ENCODE measurements at places on chromosomes 13 and 19. TPM values are rescaled to one million over a fixed set of nuclear protein-coding genes. Genes with fewer than 3 reads are reported as not detected.

The TEX29 gene
- total RNA-seq = not detected

The FEM1A gene
- 41.2 TPM for total RNA-seq

The CYP4F2 gene
- total RNA-seq = 4.5 TPM

The ZNF554 gene
- total RNA-seq = 3.9 TPM

The INSL3 gene
- total RNA-seq = not detected

The ZNF284 gene
- 1.4 TPM for total RNA-seq

The ZNF709 gene
- 4.1 TPM for total RNA-seq

DNA sequence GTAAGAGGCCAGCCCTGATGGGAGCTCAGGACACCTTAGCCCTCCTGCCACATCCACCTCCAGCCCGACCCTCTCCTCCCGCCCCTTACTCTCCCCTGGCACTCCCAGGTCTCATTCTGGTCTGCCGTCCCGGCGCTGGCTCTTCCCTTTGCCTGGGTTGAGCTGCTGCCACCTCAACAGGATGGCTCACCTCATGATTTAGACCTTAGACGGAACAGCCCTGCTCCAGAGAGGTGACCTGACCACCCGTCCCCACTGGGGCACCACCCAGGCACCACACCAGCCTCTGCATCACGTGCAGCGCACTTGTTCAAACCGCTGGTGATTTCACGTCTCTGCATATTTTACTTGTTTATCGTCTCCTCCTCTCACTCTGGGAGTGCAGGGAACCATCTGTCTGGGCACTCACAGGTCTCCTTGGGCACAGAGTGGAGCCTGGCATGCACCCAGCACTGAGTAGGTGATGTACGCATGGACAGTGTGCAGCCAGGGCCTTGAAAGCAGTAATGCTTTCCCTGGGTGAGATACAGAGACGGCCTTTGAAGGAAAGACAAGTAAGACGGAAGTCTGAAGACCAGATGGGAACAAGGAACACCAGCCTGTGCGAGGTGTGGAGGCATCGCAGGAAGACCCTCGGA is 183.1 kb downstream of the KATNAL1 start:
- H3K27me3 ChIP-seq = no peaks in the 10 kb centered on the region
- H3K4me1 ChIP-seq = peaks cover 32% of the 10 kb centered on the region
- H3K36me3 ChIP-seq = no peaks in the 10 kb centered on the region
- no peak overlapping the region for H3K27ac ChIP-seq

- no peaks in the 10 kb centered on the region for H3K4me1 ChIP-seq
- peaks cover 15% of the 10 kb centered on the region for H3K27me3 ChIP-seq
- no peak overlapping the region for H3K4me3 ChIP-seq
Observed at GRCh38 chr19:39749981-39750380, 12.2 kb upstream of the CLC start.

DNA sequence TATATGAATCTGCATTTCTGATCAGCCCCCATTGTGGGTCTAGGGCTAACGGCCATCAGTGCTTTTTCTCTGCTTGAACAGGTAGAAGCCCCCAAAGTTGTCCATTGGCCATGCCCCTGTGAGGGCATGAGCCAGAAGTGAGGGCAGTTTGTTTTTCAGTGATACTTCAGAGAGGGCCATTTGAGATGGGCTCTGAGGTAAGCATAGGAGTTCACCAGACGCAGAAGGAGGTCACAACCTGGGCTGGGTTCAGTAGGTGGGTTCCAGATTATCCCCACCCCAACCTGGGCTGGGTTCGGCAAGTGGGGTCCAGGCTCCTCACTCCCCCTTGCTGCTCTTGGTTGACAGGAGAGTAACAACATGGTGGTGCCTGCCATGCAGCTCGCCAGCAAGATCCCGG is 33.4 kb downstream of the MAU2 start:
- H3K27ac ChIP-seq = no peak overlapping the region
- H3K36me3 ChIP-seq = peaks cover 87% of the 10 kb centered on the region
- DNase-seq = no peak
- no peak overlapping the region for H3K4me3 ChIP-seq

GRCh38 chr13:57704031-57704430 is 72.5 kb downstream of the PCDH17 start:
- no peak for DNase-seq
- H3K4me3 ChIP-seq = no peak overlapping the region
- H3K4me1 ChIP-seq = no peaks in the 10 kb centered on the region
- H3K27ac ChIP-seq = no peak overlapping the region
- no peaks in the 10 kb centered on the region for H3K36me3 ChIP-seq

GRCh38 chr13:113545931-113546516 is 38.5 kb upstream of the TFDP1 start:
- H3K27ac ChIP-seq = peak overlapping the region; percentile 53
- H3K27me3 ChIP-seq = no peaks in the 10 kb centered on the region
- peak overlapping the region; percentile 2 for H3K4me3 ChIP-seq
- DNase-seq = peak; percentile 78
- peaks cover 29% of the 10 kb centered on the region for H3K36me3 ChIP-seq

DNA sequence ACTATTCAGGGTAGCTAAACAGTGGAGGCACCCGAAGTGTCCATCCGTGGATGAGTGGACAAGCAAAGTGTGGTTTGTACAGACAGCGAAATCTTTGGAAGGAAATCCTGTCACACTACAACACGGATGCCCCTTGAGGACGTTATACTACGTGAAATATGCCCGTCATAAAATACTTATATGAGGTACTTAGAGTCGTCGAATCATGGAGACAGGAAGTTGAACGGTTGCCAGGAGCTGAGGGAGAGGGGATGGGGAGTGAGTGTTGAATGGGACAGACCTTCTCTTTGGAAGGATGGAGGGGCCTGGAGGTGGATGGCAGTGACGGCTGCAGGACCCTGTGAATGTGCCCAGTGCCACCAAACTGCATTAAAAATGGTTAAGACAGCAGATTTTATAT is 11.6 kb downstream of the ATP4B start:
- peaks cover 24% of the 10 kb centered on the region for H3K4me1 ChIP-seq
- DNase-seq = peak; percentile 11
- no peak overlapping the region for H3K27ac ChIP-seq
- H3K4me3 ChIP-seq = no peak overlapping the region

DNA sequence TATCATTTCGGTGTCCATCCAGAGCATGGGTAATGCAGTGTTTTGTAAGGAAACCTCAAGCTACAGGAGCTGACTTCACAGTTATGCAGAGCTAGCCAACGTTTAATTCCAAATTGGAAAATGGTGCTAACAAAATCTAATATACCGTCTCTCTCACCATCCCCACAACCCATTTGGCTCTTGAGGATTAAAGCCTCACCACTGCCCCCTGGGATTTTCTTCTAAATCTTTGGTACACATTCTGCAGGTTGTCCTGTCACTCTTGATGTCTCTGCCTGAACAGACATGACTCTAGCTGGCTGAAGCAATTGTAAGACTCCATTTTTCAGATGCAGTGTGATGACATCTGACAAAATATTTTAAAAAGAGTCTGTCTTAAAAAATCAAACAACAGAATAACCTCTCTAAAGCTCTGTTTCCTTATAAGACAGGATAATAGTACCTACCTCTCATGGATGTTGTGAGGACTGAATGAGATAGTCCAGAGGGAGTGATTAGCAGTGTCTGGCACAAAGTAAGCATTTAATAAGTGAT is 451.8 kb downstream of the SUCLA2 start:
- no peak overlapping the region for H3K4me3 ChIP-seq
- no peak overlapping the region for H3K27ac ChIP-seq
- peaks cover 9% of the 10 kb centered on the region for H3K4me1 ChIP-seq
- no peaks in the 10 kb centered on the region for H3K27me3 ChIP-seq
- no peak for DNase-seq

GRCh38 chr13:27921421-27921960 is 1.7 kb downstream of the PDX1 start:
- H3K4me1 ChIP-seq = peaks cover 65% of the 10 kb centered on the region
- H3K36me3 ChIP-seq = no peaks in the 10 kb centered on the region
- H3K27ac ChIP-seq = no peak overlapping the region
- peak overlapping the region; percentile 51 for H3K4me3 ChIP-seq
- no peak for DNase-seq

GRCh38 chr19:18401580-18402112 is 4.2 kb upstream of the LRRC25 start:
- peaks cover 11% of the 10 kb centered on the region for H3K27me3 ChIP-seq
- H3K4me1 ChIP-seq = peaks cover 21% of the 10 kb centered on the region
- no peak for DNase-seq

GRCh38 chr19:41565379-41565720 is 10.6 kb upstream of the CEACAM21 start:
- H3K27me3 ChIP-seq = peaks cover 68% of the 10 kb centered on the region
- H3K4me3 ChIP-seq = no peak overlapping the region
- no peak overlapping the region for H3K27ac ChIP-seq
- DNase-seq = no peak
- peaks cover 8% of the 10 kb centered on the region for H3K4me1 ChIP-seq
- no peaks in the 10 kb centered on the region for H3K36me3 ChIP-seq

GRCh38 chr13:40595693-40596092 is 70.7 kb downstream of the FOXO1 start:
- H3K36me3 ChIP-seq = no peaks in the 10 kb centered on the region
- H3K4me1 ChIP-seq = peaks cover 36% of the 10 kb centered on the region
- no peak for DNase-seq
- H3K27ac ChIP-seq = no peak overlapping the region

DNA sequence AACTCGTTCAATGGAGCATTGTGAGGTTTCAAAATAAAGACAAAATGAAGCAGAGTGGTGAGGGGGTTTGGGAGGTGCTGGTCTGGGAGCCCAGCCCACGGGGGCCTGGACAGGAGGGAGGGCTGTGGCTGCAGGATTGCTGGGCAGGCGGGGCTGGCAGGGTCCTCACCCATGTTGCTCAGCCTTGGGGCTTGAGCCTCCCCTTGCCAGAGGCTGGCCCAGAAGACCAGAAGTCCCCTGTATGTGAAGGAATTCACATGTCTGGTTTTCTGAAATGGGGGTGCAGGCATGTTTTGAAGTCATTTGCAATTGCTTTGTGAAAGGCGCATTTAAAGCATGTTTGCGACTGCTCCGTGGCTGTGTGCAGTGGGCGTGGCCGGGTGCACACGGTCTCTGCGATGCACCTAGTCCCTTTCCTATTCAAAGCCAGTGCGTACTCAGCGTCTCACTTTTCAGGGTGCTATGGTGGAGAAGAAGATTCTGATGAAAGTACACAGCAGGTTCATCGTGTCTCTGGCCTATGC is 2.3 kb downstream of the GRK1 start:
- no peaks in the 10 kb centered on the region for H3K27me3 ChIP-seq
- no peak overlapping the region for H3K4me3 ChIP-seq
- H3K27ac ChIP-seq = no peak overlapping the region
- DNase-seq = peak; percentile 48
- no peaks in the 10 kb centered on the region for H3K36me3 ChIP-seq
- H3K4me1 ChIP-seq = no peaks in the 10 kb centered on the region

DNA sequence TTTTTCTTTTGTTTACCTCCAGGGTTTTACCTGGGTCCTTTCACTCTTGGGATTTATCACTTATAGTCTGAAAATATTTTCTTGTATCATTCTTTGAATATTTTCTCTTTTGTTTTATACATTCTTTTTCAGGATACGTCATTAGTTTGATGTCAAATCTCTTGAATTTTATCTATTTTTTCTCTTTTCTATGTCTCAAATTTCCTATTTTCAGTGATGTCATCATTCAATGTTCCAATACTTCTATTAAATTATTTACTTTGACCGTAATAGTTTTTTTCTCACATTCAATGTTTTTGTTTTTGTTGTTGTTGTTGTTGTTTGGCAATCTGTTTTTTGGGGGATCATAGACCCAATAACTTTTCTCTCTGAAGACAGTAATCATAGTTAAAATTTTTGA is 83.5 kb downstream of the PRR20E start:
- no peak for DNase-seq
- no peak overlapping the region for H3K27ac ChIP-seq
- no peaks in the 10 kb centered on the region for H3K27me3 ChIP-seq
- no peak overlapping the region for H3K4me3 ChIP-seq
- H3K36me3 ChIP-seq = no peaks in the 10 kb centered on the region

DNA sequence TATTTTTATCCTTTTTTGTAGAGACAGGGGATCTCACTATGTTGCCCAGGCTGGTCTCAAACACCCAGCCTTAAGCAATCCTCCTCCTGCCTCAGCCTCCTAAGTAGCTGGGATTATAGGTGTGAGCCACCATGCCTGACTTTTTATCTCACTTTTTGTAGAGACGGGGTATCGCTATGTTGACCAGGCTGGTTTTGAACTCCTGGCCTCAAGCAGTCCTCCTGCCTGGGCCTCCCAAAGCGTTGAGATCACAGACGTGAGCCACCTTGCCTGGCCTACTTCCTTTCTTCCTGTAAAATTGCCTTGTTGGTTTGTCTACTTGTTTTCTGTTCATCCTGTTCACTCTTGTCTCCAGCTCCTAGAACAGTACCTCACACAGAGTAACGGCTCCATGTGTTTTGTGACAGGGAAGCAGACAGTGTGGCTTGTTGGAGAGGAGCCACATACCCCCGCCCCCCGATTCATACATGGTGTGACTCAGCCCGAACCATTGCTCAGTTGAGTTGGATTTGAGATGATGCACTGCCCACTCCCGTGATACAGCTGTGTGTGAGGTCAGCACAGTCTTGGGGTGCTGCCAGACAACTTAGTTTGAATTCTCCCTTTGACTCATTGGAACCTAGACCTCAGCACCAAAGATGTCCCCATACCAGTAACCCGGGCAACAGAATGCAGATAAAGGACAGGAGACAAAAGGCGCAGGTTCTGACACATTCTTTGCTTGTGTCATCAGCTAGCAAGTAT is 34.2 kb downstream of the GPR42 start:
- H3K4me1 ChIP-seq = no peaks in the 10 kb centered on the region
- no peak overlapping the region for H3K27ac ChIP-seq
- no peak for DNase-seq
- H3K27me3 ChIP-seq = no peaks in the 10 kb centered on the region

DNA sequence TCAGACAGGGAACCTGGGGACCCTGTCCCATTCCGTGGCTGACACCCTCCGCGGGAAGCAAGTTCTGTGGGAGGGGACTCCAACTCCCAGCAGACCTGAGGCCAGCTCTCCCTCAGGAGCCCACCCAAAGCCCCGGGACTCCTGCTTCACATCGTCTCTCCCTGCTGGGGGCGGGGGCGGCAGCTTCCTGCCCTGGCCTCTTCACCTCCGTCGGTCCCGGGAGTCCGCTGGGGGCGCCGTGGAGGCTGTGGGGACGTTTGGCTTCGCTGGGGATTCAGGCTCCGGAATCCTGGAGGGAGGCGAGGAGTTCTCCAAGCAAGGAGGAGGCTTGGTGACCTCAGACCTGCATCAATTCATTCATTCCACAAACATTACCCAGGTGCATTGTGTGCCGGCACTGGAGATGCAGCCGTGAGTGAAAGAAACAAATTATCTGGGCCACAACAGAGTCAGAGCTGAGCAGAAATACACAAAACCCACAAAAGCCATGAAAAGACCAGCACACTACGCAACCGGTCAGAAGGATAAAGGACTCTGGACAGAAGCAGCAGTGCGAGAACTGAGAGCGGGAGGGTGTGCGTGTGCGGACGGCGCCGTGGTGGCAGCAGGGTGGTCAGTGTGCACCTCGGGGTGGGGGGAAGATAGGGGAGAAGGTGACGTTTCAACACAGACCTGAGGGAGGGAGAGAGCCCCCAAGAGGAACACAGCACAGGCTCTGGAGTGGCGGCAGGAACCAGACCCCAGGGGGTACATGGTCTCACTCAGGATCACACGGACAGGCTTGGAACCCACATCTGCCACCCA is 19.0 kb downstream of the EPS8L1 start:
- H3K27me3 ChIP-seq = no peaks in the 10 kb centered on the region
- no peaks in the 10 kb centered on the region for H3K4me1 ChIP-seq
- no peak overlapping the region for H3K27ac ChIP-seq
- no peak overlapping the region for H3K4me3 ChIP-seq
- peak; percentile 48 for DNase-seq
- H3K36me3 ChIP-seq = peaks cover 60% of the 10 kb centered on the region

GRCh38 chr19:45177817-45178261 is at the start of gene TRAPPC6A:
TRAPPC6A (minus strand) TSS chr19:45178237; CDS start chr19:45178218, 19 bp downstream.
- H3K4me3 ChIP-seq = peak within 1 kb of the TSS; percentile 85
- DNase-seq = no peak
- peaks cover 50% of the 10 kb centered on the region for H3K4me1 ChIP-seq
- H3K27ac ChIP-seq = peak within 1 kb of the TSS; percentile 99
- no peaks in the 10 kb centered on the region for H3K36me3 ChIP-seq
